Amniotic stem cell (primary cell): ENCODE measurements at places on chromosomes 4 and X.

GRCh38 chr4:112953262-112953661, 96.2 kb upstream of the ANK2 start:
- no peak for DNase-seq

DNA sequence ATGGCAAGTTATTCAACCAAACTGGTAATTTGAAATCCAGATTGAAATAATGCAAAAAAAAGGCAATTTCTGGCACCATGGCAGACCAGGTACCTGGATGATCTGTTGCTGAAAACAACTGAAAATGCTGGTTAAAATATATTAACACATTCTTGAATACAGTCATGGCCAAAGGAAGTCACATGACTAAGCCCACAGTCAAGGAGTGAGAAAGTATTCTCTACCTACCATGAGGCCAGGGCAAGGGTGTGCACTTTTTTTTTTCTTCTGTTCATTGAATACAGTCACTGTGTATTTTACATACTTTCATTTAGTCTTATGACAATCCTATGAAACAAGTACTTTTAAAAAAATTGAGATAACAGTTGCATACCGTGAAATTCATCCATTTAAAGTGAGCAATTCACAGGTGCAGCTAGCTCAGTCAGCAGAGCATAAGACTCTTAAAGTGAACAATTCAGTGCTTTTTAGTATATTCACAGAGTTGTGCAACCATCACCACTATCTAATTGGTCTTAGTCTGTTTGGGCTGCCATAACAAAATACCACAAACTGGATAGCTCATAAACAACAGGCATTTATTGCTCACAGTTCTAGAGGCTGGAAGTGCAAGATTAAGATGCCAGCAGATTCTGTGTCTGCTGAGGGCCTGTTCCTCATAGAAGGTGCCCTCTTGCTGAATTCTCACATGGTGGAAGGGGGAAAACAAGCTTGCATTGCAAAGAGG, 4.8 kb upstream of the MPP1 start:
- DNase-seq, result no peak

GRCh38 chr4:41468122-41468521, 69.8 kb upstream of the LIMCH1 start:
- DNase-seq, result no peak

DNA sequence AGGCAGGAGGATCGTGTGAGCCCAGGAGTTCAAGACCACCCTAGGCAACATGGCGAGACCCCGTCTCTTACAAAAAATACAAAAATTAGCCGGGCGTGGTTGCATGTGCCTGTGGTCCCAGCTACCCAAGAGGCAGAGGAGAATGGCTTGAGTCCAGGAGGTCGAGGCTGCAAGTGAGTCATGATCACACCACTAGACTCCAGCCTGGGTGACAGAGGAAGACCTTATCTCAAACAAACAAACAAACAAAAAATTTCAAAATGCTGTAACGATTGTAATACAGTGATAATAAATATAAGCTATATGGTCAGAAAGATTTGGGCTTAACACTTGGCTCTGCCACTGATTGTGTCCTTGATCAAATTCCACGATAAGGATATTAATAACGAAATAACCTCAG, 24.2 kb downstream of the SLC25A4 start:
- no peak for DNase-seq

- DNase-seq, result no peak
Measured at GRCh38 chrX:48754238-48754637, 7.3 kb upstream of the GLOD5 start.

DNA sequence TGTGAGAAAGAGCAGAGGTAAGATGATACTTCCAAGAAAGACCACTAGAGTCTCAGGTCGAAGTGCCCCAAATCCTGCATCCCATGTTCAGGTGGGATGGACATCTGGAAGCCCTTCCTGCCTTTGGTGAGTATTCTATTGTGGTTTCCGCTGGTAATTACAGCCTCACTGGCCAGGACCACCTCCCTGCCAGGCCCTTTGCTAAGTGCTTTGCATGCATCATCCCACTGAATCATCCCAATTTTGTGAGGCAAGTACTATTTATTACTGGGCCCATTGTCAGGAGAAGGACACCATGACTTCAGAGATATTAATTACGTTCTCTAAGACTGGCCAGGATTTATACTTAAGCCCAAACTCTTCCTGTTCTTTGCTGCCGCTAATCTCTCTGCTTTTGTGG, 10.7 kb upstream of the PASD1 start:
- no peak for DNase-seq

DNA sequence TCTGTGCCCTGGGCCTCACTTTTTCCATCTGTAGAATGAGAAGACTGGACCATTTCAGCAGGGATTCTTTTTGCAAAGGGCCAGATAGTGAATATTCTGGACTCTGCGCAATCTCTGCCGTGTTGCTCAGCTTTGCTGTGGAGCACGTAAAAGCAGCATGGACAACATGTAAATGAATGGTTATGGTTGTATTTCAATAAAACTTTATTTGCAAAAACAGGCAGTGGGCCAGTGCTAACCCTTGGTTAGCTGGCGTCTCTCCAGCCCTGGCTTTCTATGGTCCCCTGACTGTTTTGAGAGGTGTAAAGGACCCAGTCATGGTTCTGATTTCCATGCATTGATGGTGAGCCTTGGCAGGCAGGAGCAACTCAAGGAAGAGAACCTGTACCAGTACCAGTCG, 18.7 kb downstream of the WFS1 start:
- DNase-seq, result no peak

DNA sequence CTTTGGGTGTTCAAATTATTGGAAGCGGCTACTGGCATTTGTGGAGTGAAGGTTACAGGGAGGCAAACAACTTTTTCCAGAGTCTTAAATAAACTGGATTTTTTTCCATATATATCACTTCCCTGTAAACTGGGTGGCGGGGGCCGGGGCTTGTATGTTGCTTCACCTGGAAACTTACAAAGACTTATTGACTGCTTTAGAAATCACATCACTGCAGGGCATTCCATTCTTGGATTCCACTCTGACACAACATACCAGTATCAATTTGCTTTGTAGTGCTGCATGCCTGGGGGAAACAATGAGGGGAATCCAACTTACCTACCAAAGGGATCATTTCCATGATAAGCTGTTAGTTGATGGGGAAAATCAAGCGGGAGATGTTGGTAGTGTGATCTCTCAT, 21.7 kb upstream of the FAM156A start:
- DNase-seq, result no peak

GRCh38 chr4:159145318-159145991, 42.6 kb downstream of the RAPGEF2 start:
- DNase-seq, result no peak

DNA sequence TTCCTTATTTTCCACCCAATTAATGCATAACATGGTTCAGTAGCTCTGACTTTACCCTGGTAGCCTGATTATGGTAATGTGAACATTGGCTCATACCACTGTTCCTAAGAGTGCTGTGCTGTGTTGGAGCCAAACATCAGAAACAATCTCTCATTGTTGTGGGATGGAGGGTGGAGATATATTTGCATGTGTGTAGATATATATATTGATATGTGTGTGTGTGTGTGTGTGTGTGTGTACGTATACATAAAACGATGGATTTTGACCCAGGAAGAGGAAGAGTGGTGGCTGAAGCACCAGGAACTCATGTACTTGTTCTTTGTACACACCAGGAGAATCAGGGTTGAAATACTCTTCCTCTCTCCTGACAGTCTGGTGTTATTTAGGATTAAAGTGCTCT, 247.7 kb downstream of the IL15 start:
- DNase-seq, result no peak

DNA sequence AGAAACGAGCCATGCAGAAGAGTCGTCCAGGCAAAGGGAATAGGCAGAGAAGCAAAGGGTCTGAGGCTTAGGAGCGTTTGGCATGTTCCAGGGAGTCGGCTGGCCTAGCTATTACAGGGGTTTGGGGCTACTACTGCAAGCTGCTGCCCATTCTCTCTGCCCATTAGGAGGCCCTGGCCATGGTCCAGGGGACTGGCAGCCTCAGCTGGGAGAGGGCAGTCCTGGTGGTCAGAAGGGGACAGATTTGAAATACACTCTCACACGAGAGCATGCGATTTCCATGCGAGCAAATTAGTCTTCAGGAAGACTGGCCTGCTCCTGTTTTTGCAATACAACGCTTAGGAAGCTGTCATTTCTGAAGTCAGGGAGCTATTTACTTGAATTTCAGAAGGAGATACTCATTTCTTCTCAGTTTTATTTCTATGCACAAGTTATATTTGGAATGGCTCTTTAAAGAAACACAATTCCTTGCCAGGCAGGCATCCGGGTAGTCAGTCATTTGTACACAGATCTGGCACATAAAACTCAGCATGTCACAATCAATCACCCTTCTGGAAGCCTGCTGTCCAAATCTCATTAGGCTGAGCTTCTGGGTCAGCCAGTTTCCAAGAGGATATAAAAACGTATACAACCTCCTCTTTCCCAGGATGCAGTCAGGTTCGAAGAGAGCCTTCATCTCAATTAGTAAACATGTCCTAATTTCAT, 27.0 kb downstream of the PROM1 start:
- DNase-seq, result no peak

GRCh38 chr4:121107507-121107906, 35.2 kb upstream of the NDNF start:
- DNase-seq, result no peak

DNA sequence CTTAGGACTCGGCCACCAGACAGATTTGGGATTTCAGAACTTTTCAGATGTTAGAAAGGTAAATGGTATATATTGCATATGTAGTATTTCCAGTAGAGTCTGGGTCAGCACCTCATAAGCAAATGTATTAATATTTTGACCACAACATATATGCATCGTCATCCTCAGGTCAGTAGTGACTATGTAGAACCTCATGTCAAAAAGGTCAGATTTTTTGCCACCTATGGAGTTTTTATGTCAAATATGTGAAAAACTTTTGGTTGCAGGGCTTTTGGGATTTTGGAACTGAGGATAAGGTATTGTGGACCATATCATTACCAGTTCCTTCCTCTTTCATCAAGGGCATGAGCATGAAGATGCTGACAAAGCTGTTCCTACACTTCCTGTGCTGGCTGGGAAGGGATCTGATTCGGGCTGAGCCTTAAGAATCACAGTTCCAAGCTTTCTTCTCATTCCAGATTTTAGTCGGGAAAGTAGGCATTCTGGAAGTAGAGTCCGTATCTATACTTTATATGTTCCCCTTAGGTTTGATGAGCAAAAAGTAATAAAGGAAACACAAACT, 183.0 kb upstream of the PGRMC2 start:
- no peak for DNase-seq

DNA sequence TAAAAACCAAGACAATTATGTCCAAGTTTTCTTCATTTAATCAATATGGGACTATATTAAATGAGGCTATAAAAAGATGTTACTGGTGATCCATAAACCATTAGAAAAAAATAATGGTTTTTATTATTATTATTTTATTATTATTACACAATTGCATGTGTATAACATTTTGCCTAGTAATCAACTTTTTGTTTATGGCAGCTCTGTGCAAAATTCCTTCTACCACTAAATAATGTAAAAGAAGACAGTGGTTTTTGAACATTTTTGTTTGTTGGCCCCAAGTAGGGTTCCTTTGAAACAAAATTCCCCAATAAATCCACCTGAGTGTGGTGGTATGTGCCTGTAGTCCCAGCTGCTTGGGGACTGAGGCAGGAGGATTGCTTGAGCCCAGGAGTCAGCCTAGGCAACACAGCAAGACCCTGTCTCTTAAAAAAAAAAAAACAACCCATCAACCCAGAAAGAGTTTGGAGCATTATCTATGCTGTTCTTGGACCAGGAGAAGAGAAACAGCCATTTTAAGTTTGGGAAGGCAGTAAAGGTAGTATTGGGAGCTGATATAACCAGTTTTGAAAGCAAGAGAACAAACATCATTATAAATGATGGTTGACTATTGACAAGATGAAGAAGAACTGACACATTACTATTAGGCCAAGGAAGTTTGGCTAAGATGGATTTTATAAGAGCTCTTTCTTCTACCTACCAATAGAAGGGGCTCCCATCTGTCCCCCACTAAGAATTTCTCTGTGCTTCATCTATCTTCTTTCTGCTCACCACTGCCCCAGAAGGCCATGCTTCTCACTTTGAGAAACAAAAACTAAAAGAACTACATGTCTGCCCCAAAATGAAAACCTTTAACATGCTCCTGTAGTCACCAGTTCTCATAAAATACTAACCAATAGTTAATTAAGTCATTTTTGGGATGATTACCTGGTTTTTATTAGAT, 2.2 kb downstream of the TMEM156 start:
- no peak for DNase-seq

- DNase-seq, result no peak
Measured at GRCh38 chr4:33959519-33959918, 2284.8 kb downstream of the ARAP2 start.

DNA sequence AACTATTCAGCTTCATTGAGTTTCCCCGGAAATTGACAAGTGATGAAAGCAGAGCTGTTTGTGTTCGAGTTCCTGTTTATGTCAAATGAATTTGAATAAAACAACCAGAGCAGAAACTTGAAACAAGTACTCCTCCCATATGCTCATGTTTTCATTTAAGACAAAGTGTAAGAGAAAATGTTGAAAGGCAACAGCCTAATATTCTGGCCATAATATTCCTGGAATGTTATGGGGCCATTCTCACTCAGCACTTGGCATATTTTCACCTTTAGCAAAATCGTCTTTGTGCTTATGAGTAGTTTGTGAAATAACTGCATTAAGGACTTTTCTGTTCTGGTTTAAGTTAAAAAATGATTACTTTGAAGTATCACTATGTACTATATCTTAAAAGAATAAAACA, 276.0 kb upstream of the FAT1 start:
- no peak for DNase-seq

GRCh38 chr4:147730333-147730732, 1.6 kb upstream of the ARHGAP10 start:
- no peak for DNase-seq

DNA sequence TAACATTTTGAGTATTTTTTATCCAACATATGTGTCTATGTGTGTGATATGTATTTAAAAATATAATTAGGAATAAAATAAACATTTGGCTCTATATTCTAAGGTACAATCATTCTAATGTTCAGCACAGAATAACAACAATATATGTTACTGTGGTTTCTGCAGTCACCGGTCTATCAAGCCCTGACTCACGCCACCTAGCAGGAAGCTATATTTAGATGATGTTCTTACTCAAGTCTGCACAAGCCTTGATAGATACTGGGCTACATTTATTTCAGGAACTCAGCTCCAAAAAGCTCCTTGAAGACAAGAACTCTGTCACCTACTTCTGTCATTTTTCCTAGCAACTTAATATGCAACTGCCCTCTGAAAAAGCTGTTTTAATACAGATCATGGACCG, 152.0 kb upstream of the FTHL17 start:
- no peak for DNase-seq

- no peak for DNase-seq
Measured at GRCh38 chr4:73687421-73687820, 52.9 kb upstream of the CXCL8 start.

GRCh38 chr4:80261989-80262600, 4.4 kb upstream of the FGF5 start:
- DNase-seq, result no peak

DNA sequence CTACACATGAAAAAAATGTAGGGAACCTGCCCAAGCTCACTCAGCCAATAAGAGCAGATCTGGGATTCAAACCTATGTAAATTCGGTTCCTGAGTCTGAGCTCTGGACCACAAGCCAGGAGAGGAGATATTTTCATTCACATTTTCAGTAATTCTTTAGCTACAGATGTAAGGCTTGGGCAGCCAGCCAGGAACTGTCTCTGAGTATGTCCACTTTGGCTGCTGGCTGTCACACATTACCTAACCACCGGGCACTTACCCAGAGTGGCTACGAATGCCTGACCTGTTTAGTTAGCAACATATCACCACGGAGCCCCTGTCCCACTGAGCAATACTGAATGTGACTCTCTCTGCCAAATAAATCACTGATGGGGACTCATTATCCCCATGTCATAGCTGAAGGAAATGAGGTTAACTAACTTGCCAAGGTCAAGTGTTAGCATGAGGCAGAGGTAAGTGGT, 15.3 kb downstream of the USP46 start:
- DNase-seq, result no peak

- no peak for DNase-seq
Measured at GRCh38 chr4:156896527-156896926, 75.1 kb downstream of the PDGFC start.
